ENCODE measurements at places on chromosomes 3 and 15.

DNA sequence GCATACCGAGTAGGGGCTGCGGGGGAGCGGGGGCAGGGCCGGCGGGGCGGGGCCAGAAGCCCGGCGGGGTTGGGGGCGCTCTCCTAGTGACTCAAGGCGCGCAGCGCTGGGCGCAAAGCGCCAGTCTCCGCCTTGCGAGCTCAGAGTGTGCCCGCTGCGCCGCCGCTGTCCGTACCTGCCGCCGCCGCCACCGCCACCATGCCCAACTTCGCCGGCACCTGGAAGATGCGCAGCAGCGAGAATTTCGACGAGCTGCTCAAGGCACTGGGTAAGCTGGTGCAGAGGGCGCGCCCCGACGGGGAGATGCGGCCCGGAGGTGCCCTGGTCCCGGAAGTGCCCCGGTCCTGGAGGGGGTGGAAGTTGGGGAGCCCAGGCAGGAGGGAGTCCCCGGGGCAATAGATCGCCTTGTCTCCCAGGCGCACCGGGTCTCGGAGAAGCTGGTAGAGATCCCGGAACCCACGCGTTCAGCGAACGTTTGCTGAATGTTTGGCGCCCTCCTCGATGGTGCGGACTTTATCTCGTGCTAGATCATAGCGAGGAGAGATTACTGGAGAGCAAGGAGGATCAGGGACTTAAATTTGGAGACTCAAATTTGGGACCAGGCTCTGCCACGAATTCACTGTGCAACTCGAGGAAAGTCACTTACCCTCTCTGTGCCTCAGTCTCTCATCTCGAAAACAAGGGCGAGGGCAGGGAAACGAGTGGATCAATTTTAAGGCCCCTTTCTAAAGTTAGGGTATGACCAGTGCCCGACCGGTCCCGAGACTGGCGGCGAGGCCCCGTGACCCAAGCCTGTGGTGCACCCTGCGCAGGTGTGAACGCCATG lies at the start of gene CRABP1:
TSS of gene CRABP1 (plus strand) at position 123 of the 826 bp plus-strand sequence. CDS start at position 199, 76 bp downstream.
- DNase-seq: no peak

DNA sequence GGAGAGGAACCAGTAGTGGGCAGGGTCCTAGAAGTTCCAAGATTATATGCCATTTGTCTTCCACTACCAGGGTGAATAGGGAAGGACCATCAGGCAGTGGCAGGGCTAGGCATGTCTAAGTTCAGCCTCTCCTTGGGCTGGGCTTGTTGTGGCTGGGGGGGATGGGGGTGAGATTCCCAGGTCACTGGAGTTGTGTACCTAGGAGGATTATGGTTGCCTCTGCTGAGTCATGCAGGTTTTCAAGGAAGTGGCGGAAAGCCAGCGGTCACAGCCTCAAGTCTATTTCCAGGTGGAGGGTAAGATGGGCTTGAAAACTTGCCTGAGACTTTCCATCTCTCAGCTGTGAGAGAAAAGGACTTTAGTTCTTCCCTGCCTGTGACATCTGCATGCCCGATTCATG lies 1407.1 kb downstream of the SI start:
- no peak for DNase-seq

GRCh38 chr3:187902936-187903335 lies 157.7 kb upstream of the BCL6 start:
- DNase-seq: no peak

GRCh38 chr15:89109238-89109637 lies 21.0 kb downstream of the ABHD2 start:
- DNase-seq: no peak

DNA sequence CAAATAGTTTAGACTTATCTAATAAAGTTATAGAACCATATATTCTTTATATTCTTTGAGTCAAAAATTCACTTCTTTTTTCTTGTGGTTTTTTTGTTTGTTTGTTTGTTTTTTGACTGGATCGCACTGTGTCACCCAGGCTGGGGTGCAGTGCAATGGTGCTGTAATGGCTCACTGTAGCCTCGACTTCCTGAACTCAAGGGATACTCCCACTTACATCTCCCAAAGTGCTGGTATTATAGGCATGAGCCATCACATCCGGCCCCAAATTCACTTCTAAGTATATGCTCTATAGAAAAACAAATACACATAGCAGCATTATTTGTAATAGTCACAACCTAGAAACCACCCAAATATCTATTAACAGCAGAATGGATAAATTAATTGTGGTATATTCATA lies 13.7 kb upstream of the SLTM start:
- no peak for DNase-seq

GRCh38 chr3:13403213-13403819 lies 16.8 kb downstream of the NUP210 start:
- no peak for DNase-seq

DNA sequence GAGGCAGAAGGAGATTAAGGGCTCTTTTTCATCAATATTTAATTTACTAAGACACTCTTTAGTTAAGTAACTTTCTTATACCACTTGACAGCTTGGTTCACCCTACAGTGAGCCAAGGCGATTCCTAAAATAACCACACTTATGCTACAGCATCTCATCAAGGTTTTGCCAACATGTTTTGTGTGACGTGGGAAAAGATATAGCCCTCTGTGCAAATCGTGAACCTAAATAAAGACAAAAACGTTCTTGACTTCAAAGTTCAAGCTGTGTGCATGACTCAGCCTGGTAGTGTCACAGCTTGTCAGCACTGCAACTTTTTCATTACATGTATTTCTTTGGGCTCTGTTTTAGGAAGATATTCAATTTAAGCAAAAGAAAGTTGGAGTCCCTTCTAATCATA lies 297.0 kb upstream of the EPHA3 start:
- DNase-seq: no peak

DNA sequence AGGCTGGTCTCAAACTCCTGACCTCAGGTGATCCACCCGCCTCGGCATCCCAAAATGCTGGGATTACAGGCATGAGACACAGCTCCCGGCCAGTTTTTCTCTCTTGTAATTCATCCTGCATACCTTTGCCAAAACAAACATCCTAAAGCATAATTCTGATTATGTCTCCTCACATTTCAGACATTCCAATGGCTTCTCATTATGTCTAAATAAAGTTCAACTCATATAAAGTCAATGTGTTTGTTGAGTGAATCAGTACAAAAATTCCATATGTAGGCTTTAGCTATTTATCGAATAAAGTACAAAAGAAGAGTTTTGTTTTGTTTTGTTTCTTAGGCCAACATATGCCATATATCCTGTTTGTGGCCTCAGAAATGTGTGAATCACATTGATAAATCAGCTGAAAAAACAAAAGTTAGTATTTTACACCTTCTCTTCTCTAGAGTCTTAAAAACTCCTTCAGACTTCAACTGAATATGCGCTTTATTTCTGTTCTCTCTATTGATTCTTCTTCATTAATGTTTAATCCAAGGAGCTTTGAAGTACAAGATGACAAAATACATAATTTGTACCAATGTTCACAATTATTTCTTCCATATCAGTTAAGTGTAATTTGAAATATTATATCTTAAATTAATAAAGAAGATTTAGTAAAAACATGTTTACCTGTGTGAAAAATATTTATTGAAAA lies 165.8 kb downstream of the MECOM start:
- no peak for DNase-seq
